ENCODE measurements at places on chromosomes 5 and 9.

GRCh38 chr5:643811-644271 lies 31.7 kb downstream of the CEP72 start:
- no peak for DNase-seq

DNA sequence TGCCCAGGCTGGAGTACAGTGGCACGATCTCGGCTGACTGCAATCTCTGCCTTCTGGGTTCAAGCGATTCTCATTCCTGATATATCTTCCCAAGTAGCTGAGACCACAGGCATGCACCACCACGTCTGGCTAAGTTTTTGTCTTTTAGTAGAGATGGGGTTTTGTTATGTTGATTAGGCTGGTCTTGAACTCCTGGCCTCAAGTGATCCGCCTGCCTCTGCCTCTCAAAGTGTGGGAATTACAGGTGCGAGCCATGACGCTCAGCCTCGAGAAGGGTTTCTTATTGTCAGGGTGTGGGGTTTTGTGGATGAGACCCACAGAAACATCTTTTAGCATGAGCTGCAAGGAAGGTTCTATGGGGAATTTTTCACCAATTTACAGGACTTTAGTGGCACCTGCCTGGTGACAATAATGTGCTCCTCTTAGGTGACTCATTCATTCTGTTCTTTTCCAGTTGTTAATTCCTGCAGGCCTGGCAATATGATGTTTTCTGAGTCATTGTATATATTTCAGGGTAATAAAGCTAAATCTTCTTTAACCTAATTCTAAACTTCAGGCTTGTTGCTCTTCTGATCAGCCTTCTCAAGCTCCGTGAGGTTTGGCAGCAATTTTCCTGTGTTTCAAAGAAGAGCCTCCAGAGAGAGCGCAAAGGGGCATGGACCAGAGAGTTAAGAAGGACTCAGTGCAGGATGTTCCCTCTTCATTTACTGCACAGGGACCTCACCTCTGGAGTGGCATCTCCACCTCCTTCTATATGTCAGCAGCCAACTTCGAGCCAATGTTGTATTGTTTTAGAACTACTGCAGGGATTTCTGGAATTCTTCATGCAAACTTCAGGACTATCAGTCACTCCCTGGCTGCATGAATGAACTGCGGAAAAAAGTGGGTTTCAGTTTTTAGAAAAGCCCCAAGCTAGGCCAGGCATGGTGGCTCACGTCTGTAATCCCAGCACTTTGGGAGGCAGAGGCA lies 77.8 kb upstream of the ZNF618 start:
- no peak for DNase-seq

DNA sequence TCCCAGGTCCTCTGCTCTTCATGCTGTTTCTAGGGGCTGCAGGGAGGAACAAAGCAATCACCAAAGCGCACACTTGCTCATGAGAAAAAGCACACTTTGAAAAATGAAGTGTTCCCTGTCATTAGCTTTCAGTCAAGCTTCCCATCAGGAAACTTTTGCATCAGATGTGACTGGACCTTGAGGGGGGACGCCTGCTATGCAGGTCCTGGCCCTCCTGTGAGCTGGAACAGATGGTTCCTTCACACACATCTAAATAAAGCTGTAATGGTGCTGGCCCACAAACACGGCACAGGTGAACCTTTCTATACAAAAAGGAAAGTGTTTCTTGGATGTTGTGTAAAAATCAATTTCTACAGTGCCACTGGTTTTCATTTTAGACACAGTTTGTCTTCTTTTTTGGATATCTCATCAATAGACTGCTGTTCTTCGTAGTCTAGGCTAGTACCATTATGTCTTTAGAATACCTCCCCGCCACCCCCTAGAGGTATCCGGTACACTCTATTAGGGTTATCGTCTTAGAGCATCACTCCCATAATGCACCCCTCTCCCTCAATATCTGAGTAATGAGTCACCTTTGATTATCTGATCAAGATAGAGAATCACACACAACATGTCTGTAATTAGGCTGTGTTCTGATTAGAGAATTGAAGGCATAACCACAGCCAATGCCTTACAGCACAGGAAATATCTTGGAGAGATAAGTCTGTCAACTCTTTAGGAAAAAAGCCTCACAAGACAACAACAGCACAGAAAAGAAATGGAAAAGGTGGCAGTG lies 266.3 kb downstream of the TLR4 start:
- no peak for DNase-seq

GRCh38 chr5:179595916-179596315 lies 27.6 kb downstream of the HNRNPH1 start:
- DNase-seq = no peak

- DNase-seq = no peak
Observed at GRCh38 chr5:89418407-89419085, 535.6 kb upstream of the MEF2C start.

DNA sequence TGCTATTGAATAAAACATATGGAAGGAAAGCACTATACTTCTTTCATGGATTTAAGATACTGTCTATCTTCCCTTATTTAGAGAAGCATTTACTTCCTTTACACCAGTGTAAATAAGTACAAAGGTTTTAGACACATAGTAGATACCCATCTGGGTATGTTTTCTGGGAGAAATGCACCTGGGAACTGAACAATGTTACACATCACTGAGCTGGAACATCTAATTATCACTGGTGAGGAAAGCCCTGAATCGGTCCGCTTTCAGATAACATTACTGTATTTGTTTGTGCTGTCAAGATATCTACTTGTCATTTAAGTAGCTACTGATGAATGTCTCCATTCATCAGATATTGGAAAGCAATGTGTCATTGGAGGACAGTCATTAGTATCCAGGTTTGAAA lies 964.7 kb upstream of the PTPRD start:
- no peak for DNase-seq

GRCh38 chr5:116961021-116961420 lies 386.4 kb upstream of the SEMA6A start:
- no peak for DNase-seq

DNA sequence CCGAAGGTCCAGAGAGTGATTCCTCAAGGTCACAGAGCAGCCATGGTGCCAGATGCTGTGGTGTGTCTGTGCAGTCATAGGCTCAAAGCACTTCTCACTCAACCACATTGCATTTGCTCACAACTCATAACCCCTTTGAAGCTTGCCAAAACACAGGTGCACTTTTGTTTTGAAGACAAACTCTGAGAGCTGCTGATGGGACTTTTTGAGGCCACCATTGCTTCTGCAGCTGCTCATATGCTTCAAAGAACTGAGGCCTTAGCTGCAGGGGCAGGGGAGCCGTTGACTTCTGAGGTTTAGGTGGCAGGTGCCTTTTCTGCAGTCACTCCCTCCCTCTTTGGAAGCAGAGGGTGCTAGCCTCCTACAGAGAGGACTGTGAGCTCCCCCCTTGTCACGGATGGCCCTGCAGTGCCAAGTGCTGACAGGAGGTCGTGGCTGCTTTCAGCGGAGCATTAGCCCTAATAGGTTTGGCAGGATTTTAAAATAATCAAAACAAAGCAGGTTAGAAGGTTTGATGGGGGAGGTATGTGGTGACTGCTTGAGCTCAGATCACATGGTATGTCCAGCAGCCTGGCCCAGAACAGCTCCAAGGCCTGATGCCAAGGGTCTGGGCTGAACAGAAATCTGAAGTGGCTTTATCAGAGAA lies 232.1 kb downstream of the MAN2A1 start:
- peak; percentile 70 for DNase-seq

GRCh38 chr5:149826574-149826973 lies 96.5 kb downstream of the PPARGC1B start:
- no peak for DNase-seq

- peak; percentile 4 for DNase-seq
Observed at GRCh38 chr9:706606-707459, 134.7 kb upstream of the DMRT1 start.

DNA sequence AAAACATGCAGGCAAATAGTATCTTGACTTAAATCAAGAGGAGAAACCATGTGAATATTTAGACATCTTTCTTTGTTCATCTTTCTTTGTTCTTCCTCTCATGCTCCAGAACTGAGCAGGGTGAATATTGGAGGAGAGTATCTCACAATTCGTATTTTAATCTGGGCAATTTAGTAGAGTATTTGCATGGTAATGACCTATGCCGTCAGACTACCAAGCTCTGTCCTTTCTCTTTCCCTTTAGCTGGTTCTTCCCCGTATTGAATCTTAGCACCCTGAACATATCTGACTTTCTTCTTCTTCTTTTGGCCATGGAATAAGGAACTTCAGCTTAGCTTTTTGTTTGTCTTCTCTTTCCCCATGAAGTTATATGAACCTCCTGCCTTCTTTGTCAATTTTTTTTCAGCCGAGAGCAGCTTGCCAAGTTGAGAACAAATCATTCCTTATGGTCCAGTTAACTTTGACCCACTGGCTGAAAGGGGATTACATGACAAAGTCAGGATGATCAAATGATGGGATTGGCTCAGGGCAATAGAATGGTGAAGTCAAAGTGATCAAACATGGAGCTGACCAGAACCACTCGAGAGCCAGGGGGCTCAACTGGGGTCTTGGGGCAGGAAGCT lies 95.8 kb downstream of the DAPK1 start:
- no peak for DNase-seq

GRCh38 chr5:51002368-51002767 lies 335.9 kb downstream of the PARP8 start:
- no peak for DNase-seq

GRCh38 chr9:120558454-120558853 lies 21.5 kb downstream of the CDK5RAP2 start:
- DNase-seq = no peak

- no peak for DNase-seq
Observed at GRCh38 chr9:5512658-5513452, 2.5 kb downstream of the PDCD1LG2 start.

- no peak for DNase-seq
Observed at GRCh38 chr5:54329731-54330709, 19.6 kb upstream of the ARL15 start.

- peak; percentile 55 for DNase-seq
Observed at GRCh38 chr9:89661956-89662717, 57.3 kb downstream of the GADD45G start.

DNA sequence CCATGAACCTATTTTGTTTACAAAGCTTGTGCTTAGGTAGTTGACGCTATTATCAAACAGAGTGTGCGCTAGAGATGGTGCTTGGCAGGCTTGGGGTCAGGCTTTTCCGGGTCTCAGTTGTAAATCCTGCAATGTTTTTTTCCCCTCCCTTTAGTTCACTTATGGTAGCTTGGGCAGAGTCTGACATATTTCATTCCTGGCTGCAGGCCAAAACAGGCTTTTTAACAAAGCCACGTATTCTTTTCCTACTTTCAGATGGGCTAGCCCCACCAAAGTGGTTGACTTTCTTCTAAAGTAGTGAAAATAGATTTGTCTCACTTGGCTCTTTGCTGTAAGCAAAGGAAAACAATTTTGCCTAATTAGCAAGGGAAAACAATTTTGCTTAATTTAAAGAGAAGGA lies 58.0 kb upstream of the FBN2 start:
- no peak for DNase-seq

GRCh38 chr5:56037531-56038010 lies 42.8 kb upstream of the IL6ST start:
- no peak for DNase-seq

DNA sequence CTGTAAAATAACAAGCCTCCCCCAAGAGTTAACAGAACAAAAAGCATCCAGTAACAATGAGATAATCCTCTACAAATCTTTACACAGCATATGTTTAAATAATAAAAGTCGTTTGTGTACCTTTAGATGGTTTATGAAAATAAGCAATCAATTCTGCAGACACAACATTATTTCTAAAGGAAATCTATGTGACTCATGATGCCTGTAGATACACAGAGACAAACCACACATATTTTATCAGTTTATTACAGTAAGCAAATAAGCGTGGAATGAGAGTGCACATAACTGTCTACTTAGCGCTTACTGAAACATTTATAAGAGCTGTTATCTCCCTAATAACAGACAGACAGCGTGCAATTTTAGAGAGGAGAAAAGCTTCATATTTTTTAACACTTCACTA lies 243.6 kb downstream of the AP3B1 start:
- DNase-seq = no peak

GRCh38 chr9:16002816-16003215 lies 450.0 kb downstream of the CCDC171 start:
- DNase-seq = no peak
